Activated T-helper 1 cell treated with anti-CD3 and anti-CD28 coated beads, Interleukin-12 subunit alpha, Interleukin-12 subunit beta, Interleukin-2, Interleukin-4 antibody, amounts not matched to agents 30 ng/mL and 10 ng/mL and 1 ng/mL, durations not matched to agents 14 hours and 24 hours and 36 hours (primary cell): ENCODE measurements at places on chromosomes 11 and 22. TPM values are rescaled to one million over a fixed set of nuclear protein-coding genes. Genes with fewer than 3 reads are reported as not detected.
A peak's percentile ranks its signal among the peaks of the same experiment; 100 is the strongest.

DNA sequence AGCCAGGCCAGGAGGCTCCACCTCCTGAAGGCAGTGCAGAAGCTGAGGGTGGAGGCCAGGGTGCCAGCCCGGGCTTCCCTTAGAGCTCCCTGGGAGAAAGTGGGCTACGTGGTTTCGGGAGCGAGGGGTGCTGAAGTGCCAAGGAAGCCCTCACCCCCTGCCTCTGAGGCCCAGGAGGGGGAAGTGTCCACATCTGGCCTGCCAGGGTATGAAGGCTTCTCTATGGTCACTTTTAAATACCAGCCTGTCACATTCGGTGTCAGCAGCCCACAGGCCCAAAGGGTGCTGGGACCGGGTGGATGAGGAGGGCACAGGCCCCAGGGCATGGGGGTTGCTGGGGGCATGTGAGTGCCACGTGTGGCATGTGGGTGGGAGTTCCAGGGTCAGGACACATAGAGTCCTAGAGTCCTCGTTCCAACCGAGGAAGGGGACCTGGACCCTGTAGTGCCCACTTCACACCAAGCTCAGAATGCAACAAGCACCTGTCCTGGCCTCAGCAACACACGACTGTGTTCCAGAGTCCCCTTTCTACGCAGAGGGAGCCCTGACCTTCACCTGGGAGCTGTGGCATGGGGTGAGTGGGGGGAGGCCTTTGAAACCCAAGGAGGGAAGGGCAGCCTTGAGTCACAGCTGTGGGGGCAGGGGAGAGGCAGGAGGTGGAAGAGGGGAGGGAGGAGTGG lies 1.7 kb downstream of the SHISA8 start:
- peak overlapping the region; percentile 61 for H3K27ac ChIP-seq
- H3K4me1 ChIP-seq: peaks cover 28% of the 10 kb centered on the region
- peaks cover 7% of the 10 kb centered on the region for H3K36me3 ChIP-seq
- no peak for DNase-seq

The MRGPRX4 gene
- not detected in 2 replicates for total RNA-seq

The DGAT2 gene
- 9.8 and 11.0 TPM in 2 replicates for total RNA-seq

DNA sequence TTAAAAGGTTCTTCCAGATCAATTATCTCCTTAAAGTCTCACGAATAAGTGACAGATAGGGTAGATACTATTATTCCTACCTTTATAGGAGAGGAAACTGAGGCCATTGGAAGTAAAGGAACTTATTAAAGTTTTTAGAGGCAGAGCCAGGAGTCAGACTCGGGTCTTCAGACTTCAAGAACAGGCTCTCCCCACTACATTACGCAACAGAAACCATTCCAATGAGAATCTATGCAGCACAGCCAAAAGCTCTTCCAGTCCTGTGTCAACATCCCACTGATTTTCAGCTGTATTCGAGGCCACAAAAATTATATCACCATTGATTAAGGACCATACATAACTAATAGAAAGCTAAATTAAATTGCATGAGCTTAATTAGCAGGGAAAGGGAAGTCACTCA lies 77.4 kb downstream of the RELT start:
- no peak for DNase-seq
- H3K27me3 ChIP-seq: no peaks in the 10 kb centered on the region
- peaks cover 1% of the 10 kb centered on the region for H3K36me3 ChIP-seq
- no peaks in the 10 kb centered on the region for H3K4me1 ChIP-seq
- no peak overlapping the region for H3K27ac ChIP-seq
- no peak overlapping the region for H3K4me3 ChIP-seq

The NOX4 gene
- total RNA-seq: not detected in 2 replicates

DNA sequence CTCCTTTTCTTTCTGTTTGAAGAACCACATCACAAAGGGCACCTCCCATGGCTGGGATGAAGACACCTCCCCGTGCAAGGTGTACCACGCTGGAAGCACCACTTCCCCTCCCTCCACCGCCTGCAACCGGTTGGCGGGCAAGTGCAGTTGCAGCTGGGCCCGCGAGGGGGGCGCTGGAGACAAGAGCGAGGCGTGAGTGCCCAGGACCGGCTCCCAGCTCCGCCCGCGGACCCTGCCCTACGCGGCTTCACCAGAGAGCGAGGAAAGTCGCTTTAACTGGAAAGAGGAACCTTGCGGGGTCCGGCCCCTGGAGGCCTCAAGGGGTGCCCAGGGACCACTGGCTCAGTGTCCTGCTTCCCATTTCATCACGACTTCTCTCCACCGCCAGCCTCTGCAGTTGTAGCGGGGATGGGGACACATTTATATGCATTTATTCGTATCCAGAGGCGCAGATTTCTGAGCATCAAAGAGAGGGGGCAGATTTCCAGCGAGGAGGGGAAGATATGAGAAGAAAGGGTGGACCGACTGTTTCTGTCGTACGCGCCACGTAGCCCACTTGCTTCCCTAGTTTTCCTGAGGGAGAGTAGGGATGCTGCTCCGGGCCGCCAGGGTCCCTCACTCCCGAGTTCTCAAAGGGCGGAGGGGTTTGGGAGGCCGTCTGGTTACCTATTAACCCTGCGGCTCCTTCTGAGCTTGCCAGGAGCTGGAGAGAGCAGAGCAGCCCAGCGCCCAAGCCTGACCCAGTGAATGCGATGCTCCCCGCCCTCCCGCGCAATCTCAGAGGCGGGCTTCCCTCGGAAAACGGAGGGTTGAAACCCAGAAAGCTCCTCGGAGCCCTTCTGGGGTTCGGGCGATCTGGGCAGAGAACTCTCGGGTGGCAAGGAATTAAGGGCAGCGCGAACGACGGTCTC lies 3.5 kb downstream of the ESAM start:
- no peak overlapping the region for H3K27ac ChIP-seq
- H3K4me3 ChIP-seq: peak overlapping the region; percentile 61
- H3K4me1 ChIP-seq: peaks cover 19% of the 10 kb centered on the region
- DNase-seq: peak; percentile 59

DNA sequence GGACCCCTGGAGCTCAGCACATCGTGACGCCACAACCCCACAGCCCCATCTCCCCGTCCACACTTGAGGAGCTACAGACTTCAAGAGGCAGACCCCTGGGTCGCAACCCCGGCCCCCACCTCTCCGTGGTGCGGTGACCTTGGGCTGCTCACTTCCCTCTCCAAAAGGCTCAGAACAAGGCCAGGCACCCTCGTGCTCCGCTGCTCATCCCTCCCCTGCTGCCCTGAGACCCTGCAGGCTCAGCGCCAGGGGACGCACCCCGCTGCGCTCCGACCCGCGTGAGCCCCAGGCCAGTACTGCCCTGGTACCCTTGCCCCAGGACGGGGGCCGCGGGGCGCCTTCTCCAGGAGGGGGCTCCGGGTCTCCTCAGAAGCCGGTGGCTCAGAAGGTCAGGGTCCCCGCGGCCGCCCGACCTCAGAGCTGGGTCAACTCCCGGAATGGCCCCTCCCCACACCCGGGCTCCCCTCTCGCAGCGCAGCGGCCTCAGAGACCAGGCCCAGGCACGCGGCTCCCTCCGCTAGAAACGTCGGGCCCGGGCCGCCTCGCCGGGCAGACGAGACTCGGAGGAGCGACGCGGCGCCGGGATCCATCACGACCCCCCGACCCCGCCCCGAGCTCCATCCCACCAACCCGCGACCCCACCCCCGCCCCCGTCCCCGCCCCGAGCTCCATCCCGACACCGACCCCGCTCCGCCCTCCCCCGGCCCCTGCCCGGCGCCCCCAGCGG lies 563 bp downstream of the GATD1 start:
- no peak for DNase-seq
- H3K27ac ChIP-seq: peak overlapping the region; percentile 53
- H3K27me3 ChIP-seq: no peaks in the 10 kb centered on the region
- H3K36me3 ChIP-seq: no peaks in the 10 kb centered on the region
- peak overlapping the region; percentile 79 for H3K4me3 ChIP-seq

The KCNQ1OT1 gene
- 0.66 and 0.67 TPM in 2 replicates for total RNA-seq

The OR51B5 gene
- total RNA-seq: not detected in 2 replicates
